Stimulated activated CD4-positive, alpha-beta T cell treated with anti-CD3 and anti-CD28 coated beads, Interleukin-1b, Interleukin-23, amount 100 ng/mL, for 24 hours (primary cell): ENCODE measurements at places on chromosomes 6 and 20.

DNA sequence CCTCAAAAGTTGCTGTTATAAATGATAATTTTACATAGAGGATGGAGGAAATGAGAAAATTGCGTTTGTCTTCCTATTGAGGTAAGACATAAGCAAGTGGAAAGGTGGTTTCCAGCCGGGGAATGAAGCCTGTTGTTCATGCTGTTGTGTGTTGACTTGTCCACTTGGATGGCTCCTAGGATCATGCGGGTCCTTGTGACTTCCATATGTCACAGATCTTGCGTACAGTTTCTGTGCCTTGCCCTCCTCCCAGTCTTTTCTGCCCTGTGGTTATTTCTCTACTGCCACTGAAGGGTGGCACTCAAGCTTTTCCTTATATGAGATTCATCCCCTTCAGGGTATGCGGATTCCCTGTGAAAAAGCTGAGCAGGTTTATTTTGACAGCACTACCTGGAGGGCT lies 116.6 kb downstream of the CARMIL1 start:
- no peak for DNase-seq

GRCh38 chr6:89610149-89610642 lies 28.4 kb downstream of the LYRM2 start:
- peak; percentile 72 for DNase-seq

DNA sequence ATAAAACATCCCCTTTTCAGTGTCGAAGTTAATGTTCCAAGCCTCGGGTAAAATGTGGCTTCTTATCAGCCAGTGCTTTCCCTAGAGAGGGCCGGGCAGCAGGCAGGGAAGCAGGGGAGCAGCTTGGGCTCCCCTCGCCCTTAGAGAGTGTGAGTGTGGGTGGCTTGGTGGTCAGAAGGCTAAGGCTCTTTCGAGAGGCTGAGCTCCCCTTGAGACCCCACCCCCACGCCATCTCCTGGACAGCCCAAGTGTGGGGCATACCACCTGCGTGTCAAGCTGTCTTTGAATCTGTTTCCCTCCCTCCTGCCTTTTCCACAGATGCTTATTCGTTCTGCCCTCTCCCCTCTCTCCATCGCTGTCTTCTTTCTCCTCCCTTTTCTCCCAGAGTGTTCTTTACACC lies 95.1 kb upstream of the FOXP4 start:
- no peak for DNase-seq

DNA sequence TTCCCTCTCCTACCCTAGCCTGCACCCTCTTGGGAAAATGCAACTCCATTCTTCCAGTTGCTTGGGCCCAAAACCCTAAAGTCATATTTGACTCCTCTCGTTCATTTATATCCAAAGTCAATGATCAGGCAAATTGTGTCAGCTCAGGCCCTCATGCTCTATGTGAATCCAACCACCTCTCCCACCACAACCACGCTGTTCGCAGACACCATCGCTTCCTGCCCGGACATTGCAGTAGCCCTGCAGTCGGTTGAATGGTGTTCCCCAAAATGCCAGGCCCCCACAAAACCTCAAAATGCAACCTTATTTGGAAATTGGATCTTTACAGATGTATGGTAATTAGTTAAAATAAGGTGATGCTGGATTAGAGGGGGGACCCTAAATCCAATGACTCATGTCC lies 98.3 kb downstream of the PREX1 start:
- no peak for DNase-seq

DNA sequence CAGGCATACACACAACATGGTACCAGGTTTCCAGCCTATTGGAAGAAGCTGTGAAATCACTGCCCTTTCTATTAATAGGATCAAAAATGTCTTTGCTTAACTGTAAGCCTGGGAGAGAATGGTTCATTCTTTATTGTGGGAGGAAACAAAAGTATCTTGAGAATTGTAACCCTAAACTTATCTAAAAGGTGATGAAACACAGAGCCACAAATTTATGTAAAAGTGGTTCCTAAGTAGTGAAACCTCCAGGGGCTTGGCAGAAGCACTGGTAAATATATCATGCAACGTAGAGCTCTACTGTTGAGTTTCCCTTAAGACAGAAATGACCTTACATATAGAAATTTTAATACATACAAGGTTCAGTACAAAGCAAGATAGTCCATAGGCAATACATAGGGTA lies 17.2 kb upstream of the NOX3 start:
- DNase-seq: no peak

DNA sequence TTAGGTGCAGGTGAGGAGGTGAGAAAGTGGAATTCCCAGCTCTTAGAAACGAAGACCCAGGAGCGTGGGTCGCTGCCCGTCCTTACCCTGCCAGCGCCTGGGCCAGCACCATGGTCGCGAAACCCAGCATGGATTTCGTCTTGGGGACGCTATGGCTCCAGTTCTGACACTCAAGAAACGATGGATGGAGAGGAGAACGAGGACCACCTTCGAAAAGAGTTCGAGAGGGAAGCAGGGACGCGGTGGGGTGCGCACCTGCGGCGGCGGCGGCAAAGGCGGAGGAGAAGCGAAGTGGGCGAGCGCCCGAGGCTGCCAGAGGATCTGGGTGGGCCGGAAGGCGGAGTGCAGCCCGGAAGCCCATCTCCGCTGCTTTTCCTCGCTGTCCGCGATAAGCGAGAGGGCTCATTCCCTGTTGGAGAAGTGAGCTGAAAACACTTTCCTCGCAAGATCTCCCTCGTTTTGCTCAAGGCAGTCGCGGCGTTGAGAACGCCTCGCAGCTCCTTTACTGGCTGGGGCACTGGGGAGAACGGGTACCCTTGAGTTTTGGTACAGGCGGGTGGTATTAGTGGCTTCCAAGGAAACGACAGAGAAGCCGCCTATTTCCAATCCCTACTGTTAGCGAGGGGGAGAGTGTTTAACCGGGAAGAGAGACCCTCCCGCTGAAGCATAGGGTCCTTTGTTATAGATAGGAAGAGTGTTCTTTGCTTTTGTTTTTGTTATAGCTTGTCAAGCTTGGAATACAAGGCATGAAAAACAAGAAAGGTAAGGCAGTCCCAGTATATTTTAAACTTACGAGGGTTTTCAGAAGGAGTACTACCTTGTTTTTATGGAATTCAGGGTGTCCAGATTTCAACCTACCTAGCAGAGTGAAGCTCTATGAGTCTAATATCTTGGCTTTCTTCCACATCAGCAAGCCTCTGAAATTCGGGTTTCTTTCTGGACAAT lies 109.5 kb downstream of the TRIM27 start:
- no peak for DNase-seq

GRCh38 chr6:103629613-103630012 lies 1230.1 kb downstream of the HACE1 start:
- DNase-seq: no peak

- DNase-seq: no peak
Observed at GRCh38 chr6:169428532-169428931, 174.9 kb upstream of the THBS2 start.

GRCh38 chr6:124858564-124858963 lies 103.7 kb upstream of the RNF217 start:
- no peak for DNase-seq

DNA sequence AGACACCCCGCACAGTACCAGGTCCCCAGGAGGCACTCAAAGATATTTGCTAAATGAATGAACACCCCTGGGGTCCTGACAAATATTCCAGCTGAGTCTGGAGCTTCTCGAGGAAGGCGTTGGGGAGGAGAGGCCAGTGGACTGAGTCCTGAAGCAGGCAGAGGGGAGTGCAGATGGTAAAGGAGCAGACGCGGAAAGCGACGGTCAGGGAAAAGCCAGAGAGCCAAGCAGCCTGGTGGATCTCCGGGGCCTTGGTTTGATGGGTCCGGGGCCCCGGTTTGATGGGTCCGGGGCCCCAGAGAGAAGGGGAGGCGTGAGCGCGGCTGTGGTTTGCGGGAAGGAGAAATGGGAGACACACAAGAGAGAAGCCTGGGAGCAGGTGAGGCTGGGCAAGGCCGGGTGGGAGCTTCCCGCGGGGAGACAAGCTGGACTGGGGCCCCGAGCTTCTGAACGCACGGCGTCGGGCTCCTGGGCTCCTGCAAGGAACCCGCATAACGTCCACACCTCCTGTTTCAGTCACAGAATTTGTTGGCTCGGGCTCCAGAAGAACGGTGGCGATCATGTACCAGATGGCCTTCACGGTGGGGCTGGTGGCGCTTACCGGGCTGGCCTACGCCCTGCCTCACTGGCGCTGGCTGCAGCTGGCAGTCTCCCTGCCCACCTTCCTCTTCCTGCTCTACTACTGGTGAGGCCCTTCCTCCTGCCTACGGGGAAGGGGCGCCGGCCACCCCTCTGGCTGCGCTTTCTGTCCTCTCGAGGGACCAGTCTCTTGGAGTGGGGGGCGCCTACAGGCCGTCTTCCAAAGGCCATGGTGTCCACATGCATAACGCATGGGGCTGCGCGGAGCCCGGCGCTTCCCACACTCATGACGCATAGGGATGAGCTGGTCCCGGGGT lies 12.1 kb downstream of the SLC22A1 start:
- DNase-seq: no peak

- no peak for DNase-seq
Observed at GRCh38 chr20:19138758-19139157, 73.7 kb upstream of the SLC24A3 start.

GRCh38 chr6:4775494-4776130 lies 592 bp upstream of the CDYL start:
- peak; percentile 28 for DNase-seq

- no peak for DNase-seq
Observed at GRCh38 chr6:12504325-12504966, 212.1 kb upstream of the PHACTR1 start.

DNA sequence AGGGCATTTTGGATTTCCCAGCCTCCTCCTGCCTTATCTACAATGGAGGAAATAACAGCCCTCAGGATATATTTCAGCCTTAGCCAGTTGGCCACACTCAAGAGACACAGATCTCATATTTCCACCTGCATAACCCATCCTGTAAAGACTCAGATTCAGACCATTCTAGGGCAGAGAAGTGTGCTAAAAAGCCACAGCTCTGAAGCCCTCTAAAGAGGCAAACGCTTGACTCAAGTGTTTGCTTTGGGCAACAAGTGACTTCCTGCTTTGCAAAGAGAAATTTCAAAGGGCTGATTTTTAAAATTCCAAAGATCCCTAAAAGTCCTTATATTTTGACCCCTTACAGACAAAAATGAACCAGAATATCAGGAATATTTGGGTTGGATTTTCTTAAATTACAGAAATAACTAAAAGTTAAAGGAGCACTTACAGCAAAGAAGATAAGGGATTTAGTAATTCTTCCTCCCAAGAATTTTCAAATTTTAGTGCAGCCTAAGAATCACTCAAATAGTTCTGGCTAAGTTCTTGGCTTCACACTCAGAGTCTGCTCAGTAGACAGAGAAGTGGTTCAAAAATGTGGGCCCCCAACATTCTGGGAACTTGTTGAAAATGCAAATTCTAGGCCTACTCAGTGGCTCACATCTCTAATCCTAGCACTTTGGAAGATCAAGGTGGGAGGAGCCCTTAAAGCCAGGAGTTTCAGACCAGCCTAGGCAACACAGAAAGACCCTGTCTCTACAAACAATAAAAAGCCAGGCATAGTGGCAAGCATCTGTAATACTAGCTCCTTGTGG lies 18.9 kb upstream of the ADGRF5 start:
- DNase-seq: no peak

DNA sequence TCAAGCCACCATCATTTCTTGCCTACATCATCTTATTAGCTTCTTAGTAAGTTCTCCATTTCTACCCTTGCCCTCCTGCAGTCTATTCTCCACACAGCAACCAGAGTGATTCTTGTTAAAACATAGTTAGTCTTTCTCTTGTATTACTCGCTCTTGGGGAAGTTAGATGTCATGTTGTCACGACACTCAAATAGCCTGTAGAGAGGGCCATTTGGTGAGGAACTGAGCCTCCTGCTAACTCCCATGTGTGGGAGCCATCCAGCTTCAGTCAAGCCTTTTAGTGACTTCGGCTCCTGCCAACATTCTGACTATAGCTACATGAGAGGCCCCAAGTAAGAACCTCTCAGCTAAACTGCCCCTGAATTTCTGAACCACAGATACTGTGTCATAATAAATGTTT lies 395.4 kb downstream of the CDC5L start:
- DNase-seq: no peak

- DNase-seq: no peak
Observed at GRCh38 chr20:43408848-43409576, 48.7 kb upstream of the SRSF6 start.

- DNase-seq: no peak
Observed at GRCh38 chr20:34410336-34410735, 47.3 kb downstream of the ITCH start.

DNA sequence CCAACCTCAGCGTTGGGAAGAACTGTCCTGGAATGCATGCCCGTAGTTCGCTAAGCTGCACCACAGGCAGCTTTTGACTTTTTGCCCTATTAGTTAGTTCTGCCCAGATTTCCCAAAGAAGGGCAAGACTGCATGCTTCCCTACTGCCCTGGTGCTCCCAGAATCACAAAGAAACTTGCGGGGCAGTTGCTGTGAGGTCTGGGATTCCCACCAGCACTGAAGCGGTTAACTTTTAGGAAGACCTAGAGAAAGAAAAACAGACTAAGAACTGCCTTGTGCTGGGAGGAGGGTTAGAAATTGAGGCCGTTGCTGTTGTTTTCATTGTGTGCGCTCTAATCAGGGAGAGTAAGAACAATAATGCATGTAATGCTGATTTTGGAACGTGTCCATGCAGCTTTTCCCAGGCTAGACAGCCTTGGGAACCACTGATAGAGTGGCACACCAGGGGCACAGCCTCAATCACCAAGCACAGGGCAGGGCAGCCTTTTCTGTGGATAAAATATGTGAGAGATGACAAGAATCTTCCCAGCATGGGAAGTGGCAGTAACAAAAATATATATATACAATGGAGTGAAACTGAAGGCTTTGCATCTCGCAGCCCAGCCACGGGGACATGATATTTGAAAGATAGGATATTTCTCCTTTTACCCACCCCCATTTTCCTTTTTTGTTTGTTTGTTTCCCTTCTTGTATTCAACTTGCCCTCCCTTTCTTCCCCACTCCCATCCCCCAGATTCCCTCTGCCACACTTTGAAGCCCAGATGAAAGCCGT lies 137.7 kb upstream of the HEY2 start:
- DNase-seq: no peak

DNA sequence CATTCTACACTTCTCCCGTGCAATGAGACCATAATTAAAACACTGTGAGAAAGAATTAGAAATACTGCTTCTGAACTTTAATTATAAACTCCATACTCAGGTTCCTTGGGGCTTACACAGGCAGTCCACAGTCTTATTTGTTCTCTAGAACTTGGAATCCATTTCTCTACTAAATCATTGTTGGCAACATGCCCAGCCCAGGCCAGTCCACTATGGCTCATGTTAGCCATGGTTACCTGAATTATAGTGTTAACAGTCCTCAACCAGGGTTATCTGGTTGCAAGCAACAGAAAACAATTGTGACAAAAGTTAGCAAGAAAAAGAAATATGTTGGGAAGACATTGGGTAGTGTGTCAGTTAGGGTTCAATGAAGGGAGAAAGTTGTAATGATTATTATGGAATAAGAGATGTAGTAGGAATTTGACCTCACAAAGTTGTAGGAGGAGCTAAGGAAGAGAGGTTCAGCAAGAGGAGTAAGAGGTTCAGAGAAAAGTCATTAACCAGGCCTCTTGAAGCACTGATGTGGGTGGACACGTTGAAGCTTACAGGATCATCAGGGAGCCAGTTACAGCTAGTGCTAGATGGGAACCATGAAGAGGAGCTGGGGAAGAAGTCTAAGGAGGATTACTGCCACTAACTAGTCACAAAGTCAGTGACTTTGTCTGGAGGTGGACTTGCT lies 352.5 kb upstream of the PRND start:
- DNase-seq: no peak

- no peak for DNase-seq
Observed at GRCh38 chr6:2731281-2731909, 19.3 kb downstream of the MYLK4 start.
